T-helper 17 cell (primary cell): ENCODE measurements at places on chromosomes 11 and 22.

DNA sequence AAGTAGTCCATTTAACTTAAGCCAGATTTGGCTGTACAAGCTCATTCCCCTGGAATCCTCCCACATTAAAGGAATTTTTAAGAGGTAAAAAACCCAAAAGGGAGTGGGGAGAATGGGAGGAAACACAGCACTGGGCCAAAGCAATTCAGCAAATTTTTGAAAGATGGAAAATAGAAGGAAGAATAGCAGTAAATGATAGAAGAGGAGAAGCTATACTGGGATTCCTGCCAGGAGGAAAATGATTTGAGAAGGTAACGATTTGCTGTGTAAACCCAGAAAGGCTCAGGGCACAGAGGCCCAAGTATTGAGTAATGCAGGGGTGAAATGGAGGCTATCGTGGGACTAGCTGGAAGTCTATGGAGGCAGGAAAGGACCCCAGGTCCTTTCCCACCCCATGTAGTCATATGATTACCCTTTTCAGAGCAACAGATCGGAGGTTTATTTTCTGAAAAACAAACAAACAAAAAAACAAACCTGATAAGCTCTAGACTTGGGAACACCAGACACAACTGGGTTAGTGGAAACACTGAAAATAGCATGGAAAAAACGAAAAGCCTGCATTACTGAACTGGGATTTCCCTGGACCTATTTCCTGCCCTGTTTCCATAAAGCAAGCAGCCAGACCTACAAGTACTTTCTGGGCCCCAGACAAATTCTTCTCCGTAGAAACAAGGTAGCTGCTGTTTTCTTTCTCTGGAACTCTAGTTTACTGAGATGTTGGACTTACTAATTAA is 140.0 kb downstream of the SWAP70 start:
- DNase-seq = no peak

DNA sequence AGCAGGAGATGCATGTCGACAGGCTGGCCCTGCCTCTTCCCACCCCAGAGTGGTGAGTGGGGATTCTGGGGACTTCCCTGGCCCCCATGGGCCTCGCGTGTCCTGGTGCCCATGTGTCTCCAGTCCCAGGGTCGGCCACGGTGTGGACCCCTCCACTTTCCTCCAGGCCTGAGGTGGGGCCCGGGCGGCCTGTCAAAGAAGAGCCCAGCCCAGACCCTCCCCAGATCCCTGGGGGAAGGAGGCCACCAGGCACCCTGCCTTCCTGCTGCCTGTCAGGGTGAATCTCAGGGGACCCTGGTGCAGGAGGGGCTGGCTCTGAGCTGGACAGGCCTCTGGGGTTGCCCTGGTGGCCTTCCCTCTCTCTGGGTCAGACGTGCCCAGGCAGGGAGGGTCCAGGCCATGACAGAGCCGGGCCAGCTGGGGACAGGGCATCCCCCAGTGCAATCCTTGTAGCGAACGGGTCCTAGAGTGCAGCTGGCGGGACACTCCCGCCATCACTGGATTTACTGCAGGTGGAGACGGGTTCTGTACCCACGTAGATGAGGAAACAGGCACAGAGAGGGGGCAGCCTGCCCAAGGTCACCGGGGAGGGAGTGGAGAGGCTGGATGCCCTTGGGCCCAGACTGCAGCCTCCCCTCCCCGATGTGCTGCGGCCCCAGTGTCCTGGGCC is 13.5 kb upstream of the MUC6 start:
- DNase-seq = peak; percentile 3

DNA sequence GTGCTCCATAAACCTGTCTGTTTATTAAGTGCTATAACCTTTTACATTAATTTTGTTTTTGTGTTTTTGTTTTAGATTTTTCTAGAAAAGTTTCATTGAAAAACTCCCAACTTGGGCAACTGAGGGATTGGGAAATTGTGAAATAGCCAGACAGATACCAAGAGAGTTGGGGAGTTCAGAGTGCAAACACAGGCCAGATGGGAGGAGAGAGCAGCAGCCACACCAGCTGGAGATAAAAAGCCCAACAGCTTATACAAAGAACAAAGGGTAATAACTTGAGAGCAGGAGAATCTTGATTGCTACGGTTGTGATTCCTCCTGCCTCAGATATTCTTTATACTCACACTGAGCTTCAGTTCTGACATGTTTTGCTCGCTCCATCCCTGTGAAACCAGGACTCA is 1642.2 kb downstream of the LRRC4C start:
- no peak for DNase-seq

DNA sequence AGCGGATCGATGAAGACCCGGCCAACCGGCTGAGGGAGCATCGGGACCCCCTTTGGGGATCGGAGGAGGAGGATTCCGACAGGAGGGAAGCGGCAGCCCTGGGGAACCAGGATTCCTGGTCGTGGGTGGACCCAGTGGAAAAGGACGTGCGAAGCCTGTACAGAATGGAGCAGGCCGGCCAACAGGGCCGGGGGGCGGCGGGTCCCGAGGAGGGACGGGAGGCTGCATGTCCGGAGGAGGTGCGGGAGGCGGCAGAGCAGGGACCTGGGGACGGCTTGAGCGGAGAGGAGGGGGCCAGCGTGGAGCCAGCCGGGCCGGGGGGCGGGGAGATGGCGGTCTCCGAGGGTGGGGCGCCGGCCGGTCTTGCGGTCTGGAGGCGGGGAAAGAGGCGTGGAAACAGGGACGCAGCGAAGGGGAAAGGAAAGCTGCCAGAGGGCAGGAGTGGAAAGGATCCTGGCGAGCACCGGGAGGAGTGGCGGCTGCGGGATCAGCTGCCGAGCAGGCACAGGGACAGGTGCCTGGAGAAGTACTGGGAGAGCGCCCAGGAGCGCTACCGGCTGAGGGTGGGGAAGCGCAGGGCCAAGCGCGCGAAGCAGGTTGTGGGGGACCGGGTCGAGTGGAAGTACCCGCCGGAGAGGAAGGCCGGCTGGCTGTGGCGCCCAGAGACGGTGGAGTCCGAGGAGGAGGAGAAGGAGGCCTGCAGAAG is at the start of gene ANO5:
Gene ANO5 (plus strand): TSS at position 444 of the 706 bp plus-strand sequence. CDS start 408 bp downstream, outside the sequence.
- DNase-seq = no peak

GRCh38 chr11:127859941-127860354 is 727.4 kb downstream of the ETS1 start:
- DNase-seq = no peak

- no peak for DNase-seq
Observed at GRCh38 chr11:110467556-110467955, 37.8 kb downstream of the FDX1 start.

DNA sequence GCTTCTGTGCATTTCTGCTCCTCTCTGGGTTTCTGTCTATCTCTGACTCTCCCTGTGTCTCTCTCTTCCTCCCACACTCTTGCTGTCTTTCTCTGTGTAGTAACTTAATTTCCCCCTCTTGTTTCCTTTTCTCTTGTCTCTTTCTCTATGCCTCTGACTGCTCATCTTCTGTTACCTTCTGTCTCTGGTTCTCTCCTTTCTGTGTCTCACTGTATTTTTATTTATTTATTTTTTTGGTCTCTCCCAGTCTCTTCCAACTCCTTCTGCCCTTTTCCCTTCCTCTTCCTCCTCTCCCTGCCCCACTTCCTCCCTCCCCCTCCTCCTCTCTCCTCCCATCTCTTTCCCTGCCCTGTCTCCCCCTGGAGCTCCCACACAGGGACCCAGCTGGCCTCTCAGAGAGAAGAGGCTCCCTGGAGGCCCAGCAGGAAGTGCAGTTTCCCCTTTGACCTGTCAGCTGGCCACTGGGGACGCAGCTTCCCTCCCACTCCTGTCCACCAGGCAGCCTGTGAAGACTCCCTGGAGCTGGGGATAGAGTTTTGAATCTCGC is 38.3 kb upstream of the MYH9 start:
- no peak for DNase-seq

DNA sequence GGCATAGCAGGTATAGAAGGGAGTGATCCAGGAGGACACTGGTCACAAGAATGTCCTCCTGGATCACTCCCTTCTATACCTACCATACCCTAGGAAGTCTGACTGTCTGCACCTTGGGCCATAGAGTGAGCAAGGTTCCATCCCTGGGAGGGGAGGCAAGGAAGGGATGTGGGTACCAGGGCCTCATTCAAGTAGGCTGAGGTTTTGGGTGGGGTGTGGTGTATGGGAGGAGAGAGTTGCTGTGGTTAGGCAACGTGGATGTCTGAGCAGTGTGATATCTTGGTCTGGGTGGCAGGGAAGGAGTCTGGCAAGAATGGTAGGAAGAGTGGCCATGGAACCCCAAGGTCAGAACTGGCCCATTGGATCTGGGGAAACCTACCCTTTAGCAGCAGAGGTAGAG is 13.2 kb downstream of the PPFIBP2 start:
- peak; percentile 23 for DNase-seq

DNA sequence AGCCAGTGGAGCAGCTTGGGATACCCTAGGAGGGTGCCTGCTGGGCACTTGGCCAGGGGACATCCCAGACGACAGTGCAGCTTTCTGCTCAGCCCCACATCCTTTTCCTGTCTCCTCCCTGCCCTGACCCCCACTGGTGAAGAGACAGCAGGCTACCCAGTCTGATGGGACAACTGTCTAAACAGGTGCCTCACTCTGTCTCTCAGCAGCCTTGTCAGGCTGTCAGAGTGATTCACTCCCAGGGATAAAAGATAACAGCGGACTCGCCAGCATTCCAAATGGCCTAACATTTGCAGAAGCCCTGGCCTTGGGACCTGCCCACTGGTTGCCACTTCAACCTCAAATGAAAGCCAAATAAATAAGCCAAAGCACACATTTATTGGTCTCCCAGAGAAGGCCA is 318.6 kb upstream of the PLET1 start:
- no peak for DNase-seq

- no peak for DNase-seq
Observed at GRCh38 chr11:35178067-35178805, 39.3 kb downstream of the CD44 start.

GRCh38 chr11:122253589-122254231 is 137.7 kb upstream of the BLID start:
- DNase-seq = no peak

- no peak for DNase-seq
Observed at GRCh38 chr22:46256358-46256958, 6.4 kb upstream of the CDPF1 start.

DNA sequence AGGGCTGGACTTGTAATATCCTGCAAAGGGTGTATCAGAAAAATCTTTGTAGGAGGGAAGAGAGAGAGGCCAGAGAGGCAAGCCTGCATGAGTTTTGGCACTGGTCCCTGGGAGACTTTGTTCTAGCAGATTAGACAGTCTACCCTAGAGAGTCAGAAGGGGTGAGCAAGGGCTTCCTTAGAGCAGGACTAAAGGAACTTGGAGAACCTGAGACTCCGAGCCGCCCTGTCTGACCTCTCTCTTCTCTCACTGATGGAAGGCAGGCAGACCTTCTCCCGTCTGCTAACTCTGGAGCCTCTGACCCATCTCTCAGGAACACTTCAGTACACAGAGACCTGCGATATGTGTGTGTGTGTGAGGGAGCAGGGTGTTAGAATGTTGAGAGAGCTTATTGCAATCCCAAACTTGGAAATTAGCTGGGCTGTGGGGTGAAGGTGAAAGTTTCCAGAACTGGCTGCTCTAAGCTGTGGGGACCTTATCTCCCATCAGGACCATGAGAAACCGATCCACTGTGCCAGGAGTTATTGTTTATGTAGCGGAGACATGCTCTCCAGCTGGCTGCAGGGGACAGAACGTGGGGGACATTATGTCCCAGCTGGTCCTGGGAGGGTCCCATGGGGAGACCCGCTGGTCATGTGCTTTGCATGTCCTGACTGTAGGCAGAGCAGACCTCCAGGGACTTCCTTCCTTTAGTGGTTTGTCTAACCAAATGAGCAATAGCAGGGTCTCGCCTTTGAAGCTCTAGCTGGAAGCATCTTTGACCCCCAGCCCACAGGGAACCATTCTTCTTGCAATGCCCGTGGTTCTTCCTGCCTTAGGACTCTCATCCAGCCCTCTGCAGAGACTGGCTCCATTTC is 51.1 kb downstream of the TIMP3 start:
- DNase-seq = no peak

- no peak for DNase-seq
Observed at GRCh38 chr11:313304-313786, 495 bp upstream of the IFITM1 start.

DNA sequence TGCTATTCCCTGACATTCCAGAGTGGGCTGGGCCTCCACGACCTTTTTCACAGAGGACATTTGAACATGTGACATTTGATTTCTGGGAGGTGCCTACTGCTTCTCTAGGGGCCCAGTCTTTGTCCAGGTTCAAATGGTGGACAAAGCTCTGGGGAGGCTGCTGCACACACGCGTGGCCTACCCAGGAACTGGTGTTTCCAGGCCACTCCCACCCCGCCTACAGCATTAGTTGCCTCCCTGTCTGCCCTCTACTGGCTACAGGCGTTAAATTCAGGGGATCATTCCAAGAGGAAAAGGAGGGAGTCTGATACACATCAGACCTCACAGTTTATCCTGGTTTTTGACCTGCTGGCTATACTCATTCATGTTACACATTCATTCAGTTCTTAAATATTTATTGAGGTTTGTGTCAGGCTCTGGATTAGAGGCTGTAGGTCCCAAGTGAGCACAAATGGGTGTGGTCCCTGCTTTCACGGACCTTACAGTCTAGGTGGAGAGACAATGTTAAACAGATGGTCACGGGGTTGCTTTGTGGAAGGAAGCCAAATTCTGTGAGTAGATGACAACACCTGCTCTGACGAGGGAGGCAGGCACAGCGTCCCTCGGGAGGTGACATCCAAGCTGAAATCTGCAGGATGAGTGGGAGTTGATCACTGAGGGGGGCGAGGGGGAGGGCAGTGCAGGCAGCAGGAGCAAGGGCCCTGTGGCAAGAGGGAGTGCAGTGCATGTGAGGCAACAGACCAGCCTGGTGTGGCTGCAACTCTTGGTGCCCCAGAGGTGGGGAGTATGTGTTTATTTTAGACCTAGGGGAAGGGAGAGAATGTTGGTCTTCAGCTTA is 11.8 kb downstream of the TUB start:
- DNase-seq = no peak

- DNase-seq = peak; percentile 25
Observed at GRCh38 chr11:117179048-117179999, 781 bp downstream of the SIDT2 start.

GRCh38 chr11:111871693-111872161 is 346 bp upstream of the ALG9 start:
- no peak for DNase-seq

GRCh38 chr11:27201454-27202302 is 161.1 kb downstream of the BBOX1 start:
- no peak for DNase-seq

GRCh38 chr11:81585390-81585933 is 1148.2 kb downstream of the FAM181B start:
- DNase-seq = no peak

DNA sequence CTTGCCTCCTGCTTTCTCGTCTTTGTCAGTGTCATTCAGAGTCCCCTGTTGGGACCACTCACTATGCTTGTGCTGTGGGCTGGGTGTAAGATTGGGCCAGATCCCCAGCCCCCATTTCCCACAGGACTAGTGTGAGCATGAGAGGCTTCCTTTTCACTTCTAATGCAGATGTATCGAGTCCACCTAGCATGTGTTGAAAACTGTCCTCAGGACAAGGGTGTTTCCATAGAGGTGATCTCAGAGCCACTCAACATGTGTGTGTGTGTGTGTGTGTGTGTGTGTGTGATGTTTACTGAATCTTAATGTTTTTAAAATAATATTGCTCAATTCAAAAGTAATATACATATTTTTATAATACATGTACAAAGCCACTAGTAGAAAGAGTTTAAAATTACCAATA is 11.4 kb upstream of the CD44 start:
- no peak for DNase-seq
